Fibroblast of skin of back (primary cell): ENCODE measurements at places on chromosomes 5 and 9.

- DNase-seq, result no peak
Observed at GRCh38 chr5:134490255-134490924, 35.1 kb upstream of the JADE2 start.

DNA sequence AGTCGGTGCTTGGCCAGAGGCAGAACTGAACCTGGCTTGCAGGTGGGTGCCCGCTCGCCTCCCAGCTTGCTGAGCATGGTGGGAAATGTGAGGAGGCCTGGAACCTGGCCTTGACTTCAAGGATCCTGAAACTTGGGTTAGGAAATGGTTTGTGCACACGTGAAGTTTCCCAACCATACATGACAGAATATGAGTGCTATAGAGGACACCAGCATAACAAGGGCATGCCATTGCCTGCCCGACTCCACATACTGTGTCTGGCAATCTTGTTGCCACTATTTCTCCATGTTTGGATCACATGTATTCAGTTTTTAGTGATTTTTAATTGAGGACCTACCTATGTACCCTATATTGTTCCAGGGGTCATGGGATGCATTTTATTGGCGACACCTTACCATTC, 177.6 kb upstream of the ANKRD55 start:
- no peak for DNase-seq

GRCh38 chr9:88922091-88922490, 69.2 kb upstream of the S1PR3 start:
- no peak for DNase-seq

GRCh38 chr5:20113031-20113715, 125.2 kb upstream of the CDH18 start:
- DNase-seq, result peak; percentile 32

- DNase-seq, result peak; percentile 66
Observed at GRCh38 chr5:31231177-31231838, 37.8 kb downstream of the CDH6 start.

- DNase-seq, result peak; percentile 26
Observed at GRCh38 chr5:109399092-109399759, 10.5 kb downstream of the PJA2 start.

DNA sequence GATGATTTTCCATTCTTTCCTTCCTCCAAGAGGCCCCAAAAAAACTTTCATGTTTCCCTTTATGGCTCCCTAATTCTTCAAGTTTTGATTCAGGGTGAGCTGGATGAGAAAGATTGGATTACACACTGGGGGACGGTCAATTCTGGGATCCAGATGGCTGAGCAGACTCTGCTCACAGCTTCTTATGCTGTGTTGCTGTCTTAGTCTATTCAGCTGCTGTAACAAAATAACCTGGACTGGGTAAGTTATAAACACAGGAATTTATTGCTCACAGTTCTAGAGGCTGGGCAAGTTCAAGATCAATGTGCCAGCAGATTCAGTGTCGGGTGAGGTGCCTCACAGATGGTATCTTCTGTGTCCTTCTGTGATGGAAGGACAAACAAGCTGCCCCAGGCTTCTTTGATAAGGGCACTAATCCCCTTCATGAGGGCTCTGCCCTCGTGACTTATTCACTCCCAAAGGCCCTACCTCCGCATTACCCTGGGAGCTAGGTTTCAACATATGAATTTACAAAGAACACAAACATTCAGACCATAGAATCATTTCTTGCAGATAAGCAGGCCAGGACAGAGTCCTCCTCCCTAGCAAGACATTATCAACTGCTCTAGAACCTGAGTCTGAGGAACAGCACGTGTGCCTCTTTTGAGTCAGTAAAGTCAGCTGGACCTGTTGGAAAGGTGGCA, 23.1 kb upstream of the SMAD5 start:
- no peak for DNase-seq

DNA sequence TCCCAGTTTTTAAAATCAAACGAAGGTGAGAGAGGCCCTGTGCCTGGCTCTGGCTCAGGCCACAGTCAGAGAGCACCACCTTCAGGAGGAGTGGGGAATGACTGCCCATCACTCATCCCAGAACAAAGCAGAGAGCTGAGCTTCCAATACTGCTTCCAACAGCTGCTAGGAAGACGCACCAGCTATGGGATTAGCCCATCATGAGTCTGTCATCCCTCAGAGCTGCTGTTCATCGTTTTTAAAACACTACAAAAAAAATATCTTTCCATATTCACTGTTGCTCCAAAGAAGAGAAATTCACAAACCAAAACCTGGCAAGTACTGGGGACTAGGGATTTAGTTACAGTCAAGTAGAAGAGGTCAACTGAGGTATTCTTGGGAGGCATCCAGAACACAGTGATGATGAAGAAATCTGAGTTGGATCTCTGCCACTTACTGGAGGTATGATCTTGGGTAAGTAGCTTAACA, 102.4 kb downstream of the CDK5RAP2 start:
- DNase-seq, result peak; percentile 62

GRCh38 chr9:124885551-124885950, 23.6 kb downstream of the ARPC5L start:
- no peak for DNase-seq

- no peak for DNase-seq
Observed at GRCh38 chr5:55081541-55081940, 20.9 kb upstream of the GZMA start.

DNA sequence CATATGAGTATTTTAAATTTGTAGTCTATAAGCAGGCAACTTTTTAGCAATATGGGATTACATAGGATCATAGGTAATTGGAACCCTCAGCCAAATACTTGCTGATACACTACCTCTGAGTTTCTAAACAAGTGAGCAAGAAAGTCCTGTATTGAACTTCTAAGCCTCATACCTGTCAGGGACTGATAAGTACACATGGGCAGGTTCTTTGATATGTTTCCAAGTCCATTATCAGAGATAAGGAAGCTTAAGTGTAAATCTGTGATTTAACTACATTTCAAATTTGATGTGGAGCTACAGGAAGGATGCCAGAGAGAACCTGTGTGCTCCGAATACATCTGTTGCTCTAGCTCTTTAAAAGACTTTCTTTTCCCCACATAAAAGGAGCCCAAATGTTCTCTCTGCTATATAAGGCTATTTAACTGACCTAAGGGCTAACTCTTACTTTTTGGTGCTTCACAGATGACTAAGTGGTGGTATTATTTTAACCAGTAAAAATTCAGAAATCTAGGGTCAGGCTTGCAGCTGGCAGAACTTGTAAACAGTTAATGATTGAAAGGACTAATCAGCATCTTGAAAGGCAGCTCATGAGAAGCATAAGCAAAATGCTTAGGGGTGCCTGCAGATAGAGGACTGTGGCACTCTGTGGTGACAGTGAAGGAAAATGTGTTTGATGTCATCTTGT, 228.6 kb downstream of the NR3C1 start:
- no peak for DNase-seq

DNA sequence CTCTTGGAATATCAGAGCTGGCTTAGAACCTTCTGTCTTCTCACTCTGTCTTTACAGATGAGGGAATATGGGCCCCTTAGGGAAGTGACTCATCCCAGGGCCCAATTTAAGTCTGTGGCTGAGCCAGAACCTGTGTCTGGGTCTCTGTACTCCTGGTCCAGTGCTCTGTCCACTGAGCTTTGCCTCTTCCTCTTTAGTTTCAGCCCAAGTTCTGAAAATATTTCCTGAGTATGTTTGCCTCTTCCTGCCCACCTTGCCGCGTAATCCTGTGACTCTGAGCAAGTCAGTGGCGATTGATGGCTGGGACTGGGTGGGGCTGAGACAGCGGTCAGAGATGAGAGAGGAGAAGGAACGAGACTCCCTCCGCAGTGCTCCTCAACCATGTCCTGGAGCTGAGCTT, 7.8 kb downstream of the IER5L start:
- DNase-seq, result peak; percentile 33

DNA sequence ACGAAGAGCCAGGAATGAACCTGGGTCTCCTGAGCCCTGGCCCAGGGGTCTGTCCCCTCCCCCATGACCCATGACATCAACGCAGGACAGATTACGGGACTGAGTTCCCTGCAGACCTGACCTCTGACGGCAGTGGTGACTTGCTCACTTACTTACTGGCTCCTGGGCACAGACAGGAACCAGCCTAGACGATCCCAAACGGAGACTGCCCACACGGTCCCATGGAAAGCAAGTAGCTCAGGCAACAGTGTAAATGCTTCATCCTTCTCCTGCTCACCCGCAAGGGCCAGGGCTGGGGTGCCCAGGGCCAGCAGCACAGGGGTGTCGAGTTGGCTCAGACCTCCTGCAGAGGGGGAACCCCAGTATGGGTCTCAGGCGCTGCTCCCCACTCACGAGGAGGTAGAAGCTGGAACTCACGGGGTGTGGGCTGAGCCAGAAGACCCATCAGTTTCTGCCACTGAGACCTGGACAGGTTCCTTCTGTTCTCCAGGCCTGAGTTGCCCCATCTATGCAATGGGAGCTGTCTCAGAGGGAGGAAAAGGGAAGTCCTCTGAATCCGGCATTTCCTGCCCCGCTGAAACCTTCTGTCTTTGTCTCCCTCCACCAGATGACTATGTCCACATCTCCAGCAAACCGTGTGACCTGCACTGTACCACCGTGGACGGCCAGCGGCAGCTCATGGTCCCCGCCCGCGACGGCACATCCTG, 5.6 kb downstream of the ADAMTSL2 start:
- DNase-seq, result no peak

- DNase-seq, result peak; percentile 97
Observed at GRCh38 chr9:1458503-1458902, 408.3 kb downstream of the DMRT2 start.

GRCh38 chr5:173180331-173180730, 36.0 kb downstream of the BNIP1 start:
- DNase-seq, result peak; percentile 50

- no peak for DNase-seq
Observed at GRCh38 chr9:18184401-18184800, 289.6 kb upstream of the ADAMTSL1 start.

DNA sequence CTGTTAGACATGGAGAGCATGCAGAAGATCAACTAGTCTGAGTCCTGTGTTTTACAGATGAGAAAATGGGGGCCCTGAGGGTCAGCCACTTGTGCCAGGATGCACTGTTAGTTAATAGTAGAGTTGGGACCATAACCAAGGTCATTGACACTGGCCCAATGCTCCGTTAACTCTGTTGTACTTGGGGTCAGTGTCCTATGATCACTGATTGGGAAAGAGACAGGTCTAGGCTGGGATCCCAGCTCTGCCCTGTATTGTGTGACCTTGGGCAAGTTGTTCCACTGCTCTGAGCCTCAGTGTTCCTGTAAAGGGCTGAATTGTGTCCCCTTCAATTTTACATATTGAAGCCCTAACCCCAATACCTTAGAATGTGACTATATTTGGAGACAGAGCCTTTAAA, 70.0 kb downstream of the GDNF start:
- no peak for DNase-seq

DNA sequence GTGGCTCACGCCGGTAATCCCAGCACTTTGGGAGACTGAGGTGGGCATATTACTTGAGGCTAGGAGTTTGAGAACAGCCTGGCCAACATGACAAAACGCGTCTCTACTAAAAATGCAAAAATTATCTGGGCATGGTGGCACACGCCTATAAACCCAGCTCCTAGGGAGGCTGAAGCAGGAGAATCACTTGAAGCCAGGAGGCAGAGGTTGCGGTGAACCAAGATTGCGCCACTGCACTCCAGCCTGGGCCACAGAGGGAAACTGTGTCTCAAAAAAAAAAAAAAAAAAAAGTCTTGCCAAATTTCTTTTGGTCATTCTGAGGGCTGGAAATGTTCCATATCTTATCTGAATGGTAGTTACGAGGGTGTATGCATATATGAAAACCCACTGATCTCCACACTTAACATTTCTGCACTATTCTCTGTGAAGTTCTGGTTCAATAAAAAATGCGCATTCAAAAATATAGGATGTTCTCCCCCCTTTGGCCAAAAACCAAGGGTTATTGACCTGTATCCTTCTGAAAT, 13.5 kb upstream of the NIPAL4 start:
- DNase-seq, result no peak

DNA sequence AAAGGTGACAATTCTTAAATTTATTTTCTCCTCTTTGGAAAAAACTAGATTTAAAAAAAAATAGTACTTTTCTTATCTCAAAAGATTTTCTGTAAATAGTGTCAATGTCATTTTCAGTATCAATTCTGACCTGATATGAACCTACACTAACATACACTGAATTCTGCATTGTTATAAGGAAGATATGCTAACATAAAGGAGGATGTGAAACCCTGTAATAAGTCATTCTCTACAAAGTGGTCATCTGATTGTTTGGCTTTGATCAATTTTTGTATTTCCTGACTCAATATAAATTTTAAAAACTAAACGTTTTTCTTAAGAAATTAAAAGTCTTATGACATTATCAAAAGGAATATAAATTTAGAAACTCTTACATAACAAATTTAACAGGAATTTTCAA, 233.6 kb upstream of the EDIL3 start:
- no peak for DNase-seq

- no peak for DNase-seq
Observed at GRCh38 chr5:101782352-101783103, 513.6 kb downstream of the SLCO4C1 start.

- no peak for DNase-seq
Observed at GRCh38 chr9:105005186-105005585, 77.2 kb upstream of the ABCA1 start.

- DNase-seq, result peak; percentile 59
Observed at GRCh38 chr9:137740312-137740711, 121.5 kb downstream of the EHMT1 start.

DNA sequence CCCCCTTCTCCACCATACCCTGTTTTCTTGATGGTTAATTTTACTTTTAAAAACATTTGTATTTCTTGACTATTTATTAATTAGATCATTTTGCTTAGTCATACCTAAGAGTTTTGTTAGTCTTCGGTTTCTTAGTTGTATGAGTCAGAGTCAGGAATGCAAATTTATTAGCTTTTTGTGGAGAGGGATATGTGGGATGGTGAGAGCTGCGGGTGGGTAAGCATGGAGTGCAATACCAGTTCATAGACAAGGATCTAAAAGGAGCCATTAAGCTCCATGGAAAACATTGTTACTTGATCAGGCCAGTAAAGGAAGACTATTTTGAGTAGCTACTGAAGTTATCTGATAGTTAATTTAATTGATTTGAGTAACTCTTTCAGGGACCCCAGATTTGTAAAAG, 77.5 kb downstream of the ZSWIM6 start:
- peak; percentile 95 for DNase-seq

DNA sequence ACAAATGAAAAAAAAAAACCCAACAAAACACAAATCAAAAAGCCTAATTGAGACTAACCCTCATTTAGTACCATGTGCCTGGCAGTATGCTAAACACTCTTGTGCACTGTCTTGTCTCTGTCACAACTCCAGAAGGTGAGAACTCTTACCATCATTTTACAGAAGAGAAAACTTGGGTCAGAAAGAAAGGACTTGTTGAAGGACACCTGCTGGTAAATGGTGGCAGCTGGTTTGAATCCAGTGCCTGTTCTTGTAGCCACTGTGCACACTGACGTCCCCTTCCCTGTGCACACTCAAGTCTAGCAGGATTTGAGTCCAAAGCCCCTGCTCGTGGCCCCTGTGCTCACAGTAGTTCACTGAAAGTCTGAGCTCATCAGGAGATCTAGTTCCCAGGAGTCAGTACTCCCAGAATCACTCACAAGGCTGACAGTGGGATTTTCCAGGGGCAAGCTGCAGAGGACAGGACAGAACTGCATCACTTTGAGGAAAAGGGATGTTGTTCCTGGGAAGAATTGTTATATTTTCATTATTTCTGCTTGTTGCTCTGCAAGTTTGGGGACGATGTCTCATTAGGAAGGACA, 43.0 kb upstream of the HSD17B4 start:
- no peak for DNase-seq
